ENCODE measurements at places on chromosomes 1 and 21. TPM values are rescaled to one million over a fixed set of nuclear protein-coding genes. Genes with fewer than 3 reads are reported as not detected.

- no peak for DNase-seq
These were observed 114.2 kb upstream of the IPO9 start for GRCh38 chr1:201714542-201715329.

DNA sequence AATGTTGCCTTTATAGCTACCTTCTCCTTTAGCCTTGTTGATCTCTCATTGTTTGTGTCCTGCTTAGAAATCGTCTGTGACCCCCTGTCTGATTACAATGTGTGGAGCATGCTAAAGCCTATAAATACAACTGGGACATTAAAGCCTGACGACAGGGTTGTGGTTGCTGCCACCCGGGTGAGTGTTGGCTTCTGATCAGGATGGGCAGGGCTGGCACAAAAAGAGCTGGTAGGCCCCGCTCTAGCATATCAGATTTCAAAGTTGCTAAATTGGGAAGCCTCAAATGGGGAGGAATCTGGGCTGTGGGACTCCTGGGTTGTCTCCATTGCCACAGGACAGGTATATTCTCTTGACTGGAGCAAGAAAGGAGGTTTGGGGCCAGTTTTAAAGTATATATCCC lies 8.4 kb downstream of the NCSTN start:
- DNase-seq: no peak

GRCh38 chr1:207815466-207815865 lies 63.6 kb downstream of the CD46 start:
- DNase-seq: no peak

- no peak for DNase-seq
These were observed 20.9 kb downstream of the LAMC1 start for GRCh38 chr1:183043872-183044854.

DNA sequence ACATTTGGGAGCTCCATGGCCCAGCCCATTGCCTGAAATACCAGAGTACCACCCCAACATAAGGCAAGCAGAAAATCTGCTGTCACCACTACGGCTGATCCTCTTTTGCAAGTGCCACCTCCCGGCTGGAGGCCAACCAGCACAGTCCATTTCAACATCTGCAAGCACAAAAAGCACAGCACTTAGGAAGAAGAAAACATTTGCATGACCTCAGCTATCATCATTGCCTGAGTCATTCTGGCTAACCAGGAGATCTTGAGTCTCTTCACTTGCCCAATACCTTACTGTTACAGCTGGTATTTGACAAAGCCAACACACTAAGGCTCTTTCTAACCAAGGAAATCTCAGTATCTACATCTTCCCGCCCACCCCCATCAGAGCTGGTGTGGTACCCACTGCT lies 55.9 kb downstream of the NEK7 start:
- DNase-seq: no peak

DNA sequence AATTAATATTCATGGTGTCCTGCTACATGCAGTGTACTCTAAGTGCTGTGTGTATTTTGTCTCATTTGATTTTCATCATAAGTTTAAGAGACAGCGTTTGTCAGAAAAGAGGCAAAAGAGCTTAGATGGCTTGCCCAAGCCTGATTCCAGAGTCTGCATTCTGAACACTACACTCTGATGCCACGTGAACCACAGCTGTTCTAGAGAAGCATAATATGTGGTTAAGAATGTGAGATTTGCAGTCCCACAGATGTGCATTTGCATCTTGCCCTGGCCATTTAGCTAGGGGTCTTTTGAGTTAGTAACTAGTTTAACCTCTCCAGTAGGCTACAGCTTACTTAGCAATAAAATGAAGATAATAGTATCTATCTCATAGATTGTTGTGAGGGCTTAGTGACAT lies 9.2 kb upstream of the GADD45A start:
- DNase-seq: no peak

GRCh38 chr1:185375583-185375982 lies 58.5 kb upstream of the IVNS1ABP start:
- DNase-seq: no peak

DNA sequence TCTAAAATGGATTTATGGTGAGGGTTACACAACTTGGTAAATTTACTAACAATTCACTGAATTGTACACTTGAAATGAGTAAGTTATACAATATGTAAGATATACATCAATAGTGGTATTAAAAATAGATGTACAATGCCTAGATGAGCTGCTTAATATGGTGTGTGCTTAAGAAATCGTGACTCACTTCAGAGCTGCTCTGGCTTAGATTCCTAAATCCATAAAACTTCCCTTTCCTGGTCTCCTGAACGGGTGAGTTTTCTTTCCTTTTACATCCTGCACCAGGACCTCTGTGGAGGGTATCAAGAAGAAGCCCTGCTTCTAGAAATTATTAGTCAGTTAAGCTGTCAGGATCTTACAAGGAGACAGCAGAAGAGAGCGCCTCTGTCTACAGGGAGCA lies 30.4 kb downstream of the H3-3A start:
- DNase-seq: no peak

DNA sequence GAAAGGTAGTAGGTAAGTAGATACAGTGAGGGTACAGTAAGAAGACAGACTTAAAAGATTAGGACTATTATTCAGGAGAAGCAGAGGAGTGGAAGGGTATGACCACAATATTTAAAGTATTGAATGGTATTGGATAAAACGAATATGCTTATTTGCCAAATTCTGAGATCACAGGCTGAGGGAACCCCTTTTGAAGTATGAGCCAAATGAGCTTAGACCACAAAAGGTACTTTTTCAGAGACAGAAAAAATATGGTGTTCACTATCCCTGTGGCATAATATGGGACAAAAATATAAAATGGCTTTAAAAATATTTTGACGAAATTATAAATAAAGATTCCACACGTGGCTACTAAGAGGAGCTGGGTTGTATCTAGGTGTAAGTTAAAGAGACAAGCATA lies 880 bp upstream of the MTF2 start:
- DNase-seq: no peak

DNA sequence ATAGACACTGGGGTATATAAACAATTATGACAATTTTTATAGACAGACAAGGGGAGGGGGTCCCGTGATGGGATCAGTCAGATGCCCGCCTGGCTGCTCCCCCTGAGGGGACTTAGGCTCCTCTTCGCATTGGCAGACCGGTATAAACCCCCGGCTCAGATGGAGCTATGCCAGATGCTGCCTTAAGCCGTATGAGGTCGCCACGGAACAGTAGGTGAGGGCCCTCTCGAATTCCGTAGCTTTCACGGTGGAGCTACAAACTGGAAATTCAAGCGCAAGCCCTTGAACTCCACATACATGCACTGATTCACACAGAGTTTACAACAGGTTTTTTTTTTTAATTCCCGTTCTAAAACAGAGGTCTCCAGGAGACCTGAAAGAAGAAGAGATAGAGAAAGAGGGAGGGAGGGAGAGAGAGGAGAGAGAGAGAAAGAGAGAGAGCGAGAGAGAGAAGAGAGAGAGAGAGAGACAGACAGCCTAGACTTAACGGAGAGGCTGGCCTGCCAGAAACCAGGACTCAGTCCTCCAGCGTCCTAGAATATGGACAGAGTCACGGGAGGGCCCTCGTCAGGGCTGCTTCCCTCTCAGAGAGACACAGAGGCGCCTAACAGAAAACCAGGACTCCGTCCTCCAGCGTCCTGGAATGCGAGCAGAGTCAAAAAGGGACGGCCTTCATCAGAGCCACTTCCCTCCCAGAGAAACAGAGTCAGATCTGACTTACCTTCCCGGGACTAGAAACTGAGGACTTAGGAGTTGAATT lies 24.4 kb upstream of the TMEM54 start:
- no peak for DNase-seq

DNA sequence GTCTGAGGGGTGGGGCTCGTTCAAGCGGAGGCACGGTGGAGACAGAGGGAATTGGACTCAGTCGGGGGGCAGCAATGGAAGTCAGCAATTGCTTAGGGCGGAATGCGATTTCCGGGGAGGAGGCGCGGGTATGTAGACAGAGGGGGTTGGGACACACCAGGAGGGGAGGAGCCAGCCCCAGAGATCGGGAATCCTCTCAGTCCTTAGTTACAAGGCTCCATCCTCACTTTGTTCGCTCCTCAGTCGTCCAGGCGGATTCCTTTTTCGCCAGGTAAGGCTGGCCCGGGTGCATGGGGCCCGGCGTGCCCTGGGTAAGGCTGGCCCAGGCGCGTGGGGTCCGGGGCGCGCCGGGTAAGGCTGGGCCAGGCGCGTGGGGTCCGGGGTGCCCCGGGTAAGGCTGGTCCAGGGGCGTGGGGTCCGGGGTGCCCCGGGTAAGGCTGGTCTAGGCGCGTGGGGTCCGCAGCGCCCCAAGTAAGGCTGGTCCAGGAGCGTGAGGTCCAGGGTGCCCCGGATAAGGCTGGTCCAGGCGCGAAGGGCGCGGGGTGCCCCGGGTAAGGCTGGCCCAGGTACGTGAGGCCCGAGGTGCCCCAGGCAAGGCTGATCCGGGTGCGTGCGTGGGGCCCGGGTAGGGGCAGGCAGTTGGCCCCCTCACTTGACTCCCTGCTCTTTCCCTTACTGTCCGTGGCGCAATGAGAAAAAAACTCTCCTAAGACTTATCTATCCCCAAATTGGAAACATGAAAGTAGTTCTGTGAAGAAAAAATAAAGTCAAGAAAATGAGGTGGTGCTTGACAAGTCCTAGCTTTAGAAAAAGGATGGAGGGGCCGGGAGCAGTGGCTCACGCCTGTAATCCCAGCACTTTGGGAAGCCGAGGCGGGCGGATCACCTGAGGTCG lies at the start of gene L1TD1:
Gene L1TD1 (plus strand): TSS at position 199 of the 894 bp plus-strand sequence. CDS start 11,780 bp downstream, outside the sequence.
- no peak for DNase-seq

- no peak for DNase-seq
These were observed 18.2 kb upstream of the IFI6 start for GRCh38 chr1:27690183-27690582.

- DNase-seq: no peak
These were observed 184.3 kb downstream of the HIVEP3 start for GRCh38 chr1:41734201-41734970.

DNA sequence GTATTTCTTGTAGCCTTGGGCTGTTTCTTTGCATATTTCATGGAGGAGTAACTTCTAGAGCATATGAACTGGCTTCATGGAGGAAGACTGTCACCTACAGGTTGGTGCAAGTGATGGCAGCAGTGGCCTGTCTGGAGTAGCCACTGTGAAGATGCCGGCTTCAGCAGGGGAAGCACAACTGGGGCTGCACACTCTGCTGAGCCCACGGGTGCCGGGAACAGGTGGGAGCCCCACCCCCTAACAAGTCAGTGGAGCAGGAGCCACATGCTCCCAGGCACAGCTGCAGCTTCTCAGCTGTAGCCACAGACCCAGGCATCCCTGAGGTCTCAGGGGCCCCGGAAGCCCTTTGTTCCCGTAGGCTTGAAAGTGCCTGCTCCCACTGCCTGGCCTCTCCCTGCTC lies 43.2 kb upstream of the C1orf185 start:
- no peak for DNase-seq

The ZBED6 gene
- 32.6 TPM for total RNA-seq

The SERTAD4 gene
- not detected for total RNA-seq

The GPR157 gene
- 5.6 TPM for total RNA-seq

The RAVER2 gene
- total RNA-seq: 1.5 TPM

The MPL gene
- total RNA-seq: 16.6 TPM

The EIF2D gene
- total RNA-seq: 45.4 TPM

The TNFSF18 gene
- total RNA-seq: not detected

The CLEC20A gene
- total RNA-seq: not detected

The HRNR gene
- not detected for total RNA-seq

The ZBTB21 gene
- total RNA-seq: 110 TPM

The ABCG1 gene
- 75.0 TPM for total RNA-seq
